ENCODE measurements at places on chromosomes 6 and 20.

GRCh38 chr6:170185175-170185978 is 105.5 kb downstream of the DLL1 start:
- DNase-seq = no peak

DNA sequence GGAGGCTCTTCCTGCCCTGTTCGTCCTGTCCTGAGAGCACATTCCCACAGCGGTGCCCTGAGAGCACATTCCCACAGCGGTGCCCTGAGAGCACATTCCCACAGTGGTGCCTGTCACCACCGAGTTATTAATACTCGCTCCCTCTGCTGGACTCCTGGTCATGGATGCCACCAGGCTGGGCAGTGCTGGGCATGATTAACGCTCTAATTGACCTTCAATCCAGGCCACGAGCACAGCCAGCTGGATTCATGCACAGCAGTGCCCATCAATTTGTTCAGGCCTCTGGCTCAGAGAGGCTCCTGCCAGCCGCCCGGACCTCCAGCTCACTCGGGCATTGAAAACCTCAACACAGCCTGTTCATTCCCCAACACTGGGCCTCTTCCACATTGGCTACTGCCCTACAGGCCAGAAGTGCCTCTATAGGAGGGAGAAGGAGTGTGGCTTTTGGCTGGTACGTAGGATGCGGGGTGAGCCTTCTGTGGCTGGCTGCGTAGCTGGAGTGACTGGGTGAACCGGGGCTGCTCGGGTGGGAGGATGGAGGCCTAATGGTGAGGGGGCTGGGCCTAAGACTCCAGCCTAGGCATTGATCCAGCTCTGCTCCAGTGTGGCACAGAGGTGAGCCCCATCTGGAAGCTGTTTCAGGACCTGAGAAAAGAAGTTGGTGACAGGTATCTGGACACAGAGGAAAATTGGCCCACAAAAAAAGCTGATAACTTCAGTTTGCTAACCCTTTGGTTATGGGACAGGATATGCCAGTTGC is 9.3 kb downstream of the IP6K3 start:
- no peak for DNase-seq

DNA sequence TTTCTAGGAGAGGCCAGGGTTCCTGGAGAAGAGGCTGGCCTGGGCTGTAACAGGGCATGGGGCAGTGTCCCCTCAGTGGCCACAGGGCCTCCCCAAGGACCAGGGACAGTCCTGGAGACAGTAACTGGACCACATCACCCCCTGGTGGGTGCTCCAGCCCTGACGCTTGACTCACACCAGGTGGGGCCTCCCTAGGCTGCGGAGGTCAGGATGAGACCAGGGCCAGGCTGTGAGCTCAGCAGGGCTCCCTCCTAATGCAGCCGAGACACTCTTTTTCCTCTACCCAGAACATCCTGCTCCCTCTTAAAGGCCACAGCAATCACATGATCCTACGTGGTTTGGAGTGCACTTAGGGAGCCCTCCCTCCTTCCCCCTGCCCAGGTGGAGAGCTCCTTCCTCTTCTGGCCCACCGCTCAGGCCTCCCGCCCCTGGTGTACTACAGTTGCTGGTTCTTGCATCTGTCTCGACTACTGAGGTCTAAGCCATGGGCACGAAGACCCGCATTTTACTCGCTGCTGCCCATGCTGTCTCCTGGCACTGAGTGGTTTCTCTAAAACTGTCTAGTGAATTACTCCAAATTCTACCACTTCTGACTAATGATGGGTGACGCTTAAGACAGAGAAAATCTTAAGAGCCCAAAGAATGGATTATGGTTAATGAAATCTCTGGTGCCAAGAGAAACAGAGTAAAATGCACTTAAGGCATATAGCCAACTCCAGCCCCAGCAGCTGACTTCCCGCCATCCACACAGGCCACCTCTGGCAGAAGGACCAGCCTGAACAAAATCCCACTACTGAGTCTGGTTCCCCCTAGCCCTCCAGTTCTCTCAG is 166.1 kb upstream of the CST7 start:
- no peak for DNase-seq

- no peak for DNase-seq
Measured at GRCh38 chr20:20744170-20744725, 31.8 kb upstream of the RALGAPA2 start.

- no peak for DNase-seq
Measured at GRCh38 chr6:33869826-33870423, 66.1 kb upstream of the MLN start.

DNA sequence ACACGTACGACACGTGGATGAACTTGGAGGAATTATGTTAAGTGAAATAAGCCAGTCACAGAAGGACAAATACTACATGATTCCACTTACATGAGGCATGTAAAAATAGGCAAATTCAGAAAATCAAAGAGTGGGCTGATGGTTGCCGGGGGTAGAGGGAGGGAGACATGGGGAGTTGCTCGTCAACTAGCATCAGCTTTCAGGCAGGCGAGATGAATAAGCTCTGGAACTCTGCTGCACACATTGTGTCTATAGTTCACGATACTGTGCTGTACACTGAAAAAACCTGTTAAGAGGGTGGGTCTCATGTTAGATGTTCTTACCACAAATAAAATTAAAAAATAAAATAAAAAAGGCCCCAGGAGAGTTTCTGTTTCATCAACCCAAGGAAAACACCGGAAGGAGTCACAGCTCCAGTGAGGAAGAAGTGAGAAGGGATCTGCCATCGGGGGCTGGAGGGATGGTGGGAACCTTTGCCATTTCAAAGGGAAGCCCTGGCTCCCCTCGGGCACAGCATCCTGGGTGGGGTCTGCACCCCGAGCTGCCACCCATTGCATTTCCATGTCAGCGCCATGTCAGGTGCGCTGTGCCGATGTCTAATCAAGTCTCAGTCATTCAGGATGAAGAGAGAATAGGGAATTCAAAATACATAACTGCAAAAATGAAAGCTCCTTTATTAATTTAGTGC is 98.3 kb downstream of the SLC22A23 start:
- no peak for DNase-seq

DNA sequence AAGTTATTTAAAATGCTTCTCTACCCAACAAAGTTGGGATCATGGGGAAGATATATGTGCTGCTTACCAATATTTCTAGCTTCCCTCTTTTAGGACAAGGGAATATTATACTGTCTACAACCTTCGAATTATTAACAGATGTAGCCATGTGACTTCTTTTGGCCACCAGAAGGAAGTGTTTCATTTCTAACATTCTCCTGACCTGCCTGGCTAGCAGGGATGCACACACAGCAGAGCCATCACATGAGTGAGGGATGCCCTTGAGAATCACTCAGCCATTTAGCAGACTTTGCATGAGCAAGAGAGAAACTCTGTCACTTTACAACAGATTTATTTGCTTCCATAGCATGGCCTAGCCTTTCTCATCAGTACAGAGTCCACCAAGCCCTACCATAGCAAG is 230.7 kb upstream of the MARCKS start:
- DNase-seq = no peak

- DNase-seq = no peak
Measured at GRCh38 chr6:122694075-122694474, 83.9 kb downstream of the PKIB start.

- peak; percentile 70 for DNase-seq
Measured at GRCh38 chr6:41713159-41713649, 22.2 kb downstream of the TFEB start.

DNA sequence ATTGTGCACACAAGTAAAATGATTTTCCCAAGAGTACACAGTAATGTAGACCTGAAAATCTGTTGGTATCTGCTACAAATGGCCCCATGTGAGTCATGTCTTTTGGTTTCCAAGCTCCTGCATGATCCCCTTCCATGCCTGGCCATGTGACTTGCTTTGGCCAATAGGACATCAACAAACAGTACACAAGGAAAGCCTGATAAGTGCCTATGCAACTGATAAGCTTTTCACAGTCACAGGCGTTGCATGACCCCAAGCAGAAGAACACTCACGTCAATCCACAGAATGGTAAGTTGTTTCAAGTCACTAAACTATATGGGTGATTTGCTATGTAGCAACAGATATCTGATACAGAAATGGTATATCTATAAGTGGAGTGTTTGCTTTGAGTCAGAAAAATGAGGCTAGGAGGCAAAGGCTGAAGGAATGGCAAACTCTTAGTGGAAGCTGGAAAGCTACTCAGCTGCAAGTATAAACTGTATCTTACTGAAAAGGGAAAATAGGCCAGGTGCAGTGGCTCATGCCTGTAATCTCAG is 160.1 kb upstream of the BEND3 start:
- peak; percentile 10 for DNase-seq

DNA sequence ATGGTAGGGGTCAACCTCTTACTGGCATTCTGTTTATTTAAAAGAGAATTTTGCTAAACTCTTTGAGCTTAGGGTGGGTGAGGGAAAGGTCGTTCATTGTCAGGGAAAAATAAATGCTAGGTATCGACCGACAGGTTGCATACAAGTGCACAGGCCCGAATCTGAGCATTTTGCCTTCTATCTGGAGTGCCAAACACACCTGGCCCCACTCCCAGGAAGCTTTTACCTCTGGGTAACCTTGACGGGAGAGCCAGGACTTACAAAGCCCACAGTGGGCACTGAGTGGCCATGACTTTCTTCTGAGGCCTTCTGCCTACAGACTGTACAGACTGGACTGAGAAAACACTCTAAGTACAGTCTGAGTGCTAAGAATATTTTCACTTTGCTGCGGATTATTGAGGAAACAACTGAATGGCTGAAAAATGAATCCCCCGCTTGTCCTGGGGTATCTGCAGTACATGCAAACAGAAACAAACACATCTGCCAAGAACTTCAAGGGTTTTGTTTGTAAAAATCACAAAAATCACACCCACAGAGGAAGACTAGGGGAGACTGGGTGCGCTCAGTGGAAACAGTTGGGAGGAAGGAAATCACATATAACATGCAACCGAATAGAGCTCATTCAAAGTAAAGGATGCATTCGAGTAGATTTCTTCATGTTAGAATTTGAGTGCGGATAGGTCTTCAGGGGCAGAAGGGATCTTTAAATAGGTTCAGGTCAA is 152.8 kb downstream of the NFATC2 start:
- no peak for DNase-seq

DNA sequence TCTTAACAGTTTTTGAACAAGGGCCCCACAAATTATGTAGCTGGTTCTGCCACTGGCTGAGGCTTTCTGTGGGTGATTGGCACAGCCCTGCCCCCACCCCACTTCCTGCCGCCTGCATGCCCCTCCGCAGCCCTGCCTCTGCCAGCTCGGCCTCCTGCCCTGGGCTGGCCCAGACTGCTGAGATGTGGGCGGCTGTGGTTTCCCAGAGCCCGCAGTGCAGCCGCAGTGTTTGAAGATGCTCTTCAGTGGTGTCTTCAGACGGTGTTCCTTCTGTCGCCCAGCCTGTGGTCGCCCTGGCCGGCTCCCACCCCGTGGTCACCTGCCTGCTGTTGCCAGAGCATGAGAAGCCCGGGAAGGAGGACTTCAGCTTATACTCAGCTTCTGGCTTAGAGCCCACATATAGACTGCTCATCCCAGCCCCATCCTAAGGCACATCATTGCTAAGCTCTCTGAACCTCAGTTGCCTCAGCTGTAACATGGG is 154.3 kb downstream of the VEGFA start:
- no peak for DNase-seq

DNA sequence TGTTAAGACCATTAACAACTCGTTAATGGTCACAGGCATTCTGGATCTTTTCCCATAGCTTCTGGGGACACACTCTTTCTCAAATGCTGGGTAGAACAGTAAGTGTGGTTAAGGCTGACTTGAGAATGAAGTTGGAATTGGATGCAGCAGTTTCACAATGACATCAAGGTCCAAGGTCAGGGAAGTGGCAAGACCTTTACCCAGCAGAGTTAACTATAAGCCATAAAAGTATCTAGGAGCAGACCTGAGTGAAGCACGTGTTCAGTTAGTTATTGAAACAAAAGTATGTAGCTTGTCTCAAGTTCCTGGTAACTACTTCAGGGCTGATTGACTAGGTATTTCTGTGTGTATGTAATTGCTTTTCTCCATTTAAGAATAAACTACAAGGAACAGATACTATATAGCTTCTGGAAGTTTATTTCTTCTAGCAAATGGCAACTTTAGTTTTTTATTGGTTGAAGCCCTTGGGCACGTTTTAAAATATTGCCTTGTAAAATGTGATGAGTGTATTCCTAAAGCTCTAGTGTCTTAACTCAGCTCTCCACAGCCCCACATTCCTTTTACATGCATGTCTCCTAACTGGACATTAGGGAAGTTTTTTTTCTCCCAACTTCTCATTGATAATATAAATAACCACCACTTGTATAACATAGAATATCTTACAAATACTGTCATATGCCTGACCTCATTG is 479.0 kb upstream of the CITED2 start:
- peak; percentile 48 for DNase-seq

GRCh38 chr6:18350712-18351111 is 36.4 kb upstream of the RNF144B start:
- no peak for DNase-seq

DNA sequence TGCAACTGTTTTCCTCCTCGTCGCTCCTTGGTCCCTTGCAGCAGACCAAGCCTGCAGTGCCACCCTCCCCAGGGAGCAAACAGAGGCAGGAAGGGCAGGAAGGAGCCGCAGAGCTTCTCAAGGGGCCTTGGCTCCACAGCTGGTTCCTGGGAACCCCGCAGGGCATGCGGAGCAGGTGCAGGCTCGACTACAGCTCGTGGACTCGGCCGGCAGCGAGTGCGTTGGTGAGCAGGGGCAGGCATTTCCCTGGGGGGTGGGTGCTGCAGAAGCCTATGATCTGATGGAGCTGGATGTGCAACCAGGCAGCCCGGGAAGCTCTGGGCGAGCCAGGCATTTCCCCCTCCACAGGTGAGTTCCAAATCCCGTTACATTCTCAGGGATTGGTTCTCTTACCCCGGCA is 37.1 kb downstream of the FRMD1 start:
- no peak for DNase-seq

- DNase-seq = no peak
Measured at GRCh38 chr6:151948002-151948743, 140.7 kb downstream of the ESR1 start.

GRCh38 chr6:167504385-167504961 is 179.6 kb downstream of the TTLL2 start:
- no peak for DNase-seq

GRCh38 chr6:111721753-111722154 is 116.1 kb upstream of the TRAF3IP2 start:
- peak; percentile 63 for DNase-seq

- DNase-seq = no peak
Measured at GRCh38 chr6:79373246-79373645, 138.8 kb upstream of the HMGN3 start.

DNA sequence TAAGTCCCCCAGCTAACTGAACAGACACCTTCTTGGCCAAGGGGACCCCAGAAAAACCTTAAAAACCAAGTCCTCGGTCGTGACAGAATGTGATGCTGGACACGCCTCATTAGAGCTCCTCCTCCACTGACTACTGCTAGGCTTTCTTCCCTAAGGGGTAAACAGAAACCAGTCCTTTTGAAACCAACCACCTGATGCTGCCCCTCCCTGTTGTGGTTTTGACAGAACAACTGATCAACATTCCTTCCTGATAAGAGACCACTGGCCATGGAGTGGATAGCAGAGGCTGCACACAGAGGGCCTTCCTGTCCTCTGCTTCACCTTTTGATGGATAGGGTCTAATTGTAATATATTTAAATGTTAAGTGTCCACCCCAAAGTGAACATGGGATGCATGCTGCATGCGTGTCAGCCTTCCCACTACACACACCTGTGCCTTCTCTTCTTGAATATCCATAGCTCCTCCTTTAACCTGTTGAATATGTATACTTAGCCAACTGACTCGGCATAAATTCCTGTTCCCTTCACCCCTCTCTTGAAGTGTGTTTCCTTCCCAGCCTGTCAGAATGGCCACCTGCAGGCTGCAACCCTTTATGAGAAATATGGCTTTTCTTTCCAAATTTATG is 27.9 kb upstream of the SLC2A12 start:
- peak; percentile 33 for DNase-seq
